Femur (tissue), 1 donor: ENCODE measurements at places on chromosomes 7 and 10.

- DNase-seq: no peak
Observed at GRCh38 chr7:73839743-73840714, 2.3 kb downstream of the METTL27 start.

GRCh38 chr7:39910108-39910869, 39.8 kb upstream of the CDK13 start:
- no peak for DNase-seq

GRCh38 chr7:17152721-17153120, 145.7 kb upstream of the AHR start:
- DNase-seq: no peak

GRCh38 chr7:157775560-157776332, 438.9 kb downstream of the DNAJB6 start:
- DNase-seq: no peak
